ENCODE measurements at places on chromosomes 7 and 10. TPM values are rescaled to one million over a fixed set of nuclear protein-coding genes. Genes with fewer than 3 reads are reported as not detected.

The CNNM1 gene
- 0.14 TPM for total RNA-seq

The OGDHL gene
- 0.27 TPM for total RNA-seq

The SYNPO2L gene
- not detected for total RNA-seq

The SHLD2 gene
- 41.7 TPM for total RNA-seq

The ARMH3 gene
- total RNA-seq: 10.8 TPM

The FUOM gene
- 18.4 TPM for total RNA-seq

The GNG11 gene
- total RNA-seq: 123 TPM

The CDHR1 gene
- total RNA-seq: 0.13 TPM

The PDE6C gene
- not detected for total RNA-seq

The SPDYE2 gene
- not detected for total RNA-seq

The SPDYE3 gene
- total RNA-seq: not detected

The BMPER gene
- total RNA-seq: 0.50 TPM

The PRPF18 gene
- total RNA-seq: 51.5 TPM

The GLI3 gene
- 7.7 TPM for total RNA-seq

The TWIST1 gene
- total RNA-seq: not detected

The OPN4 gene
- not detected for total RNA-seq

The FRAT1 gene
- 2.5 TPM for total RNA-seq

The NXPH1 gene
- not detected for total RNA-seq

The HOXA3 gene
- total RNA-seq: 1.1 TPM

The MSMB gene
- total RNA-seq: not detected

The PILRA gene
- 0.40 TPM for total RNA-seq

The MUC3A gene
- not detected for total RNA-seq

The SLC13A1 gene
- total RNA-seq: not detected

The LOXL4 gene
- 1.6 TPM for total RNA-seq

The CPXM2 gene
- total RNA-seq: 13.5 TPM

The GPNMB gene
- 0.72 TPM for total RNA-seq

The RHOBTB1 gene
- 30.3 TPM for total RNA-seq

The CALML5 gene
- total RNA-seq: not detected

The PLCE1 gene
- total RNA-seq: under 0.01 TPM

The UCN3 gene
- total RNA-seq: not detected

The HMX2 gene
- not detected for total RNA-seq

The ANKRD2 gene
- total RNA-seq: 0.27 TPM

The DENND2A gene
- not detected for total RNA-seq

The C10orf95 gene
- 0.29 TPM for total RNA-seq

The NYAP1 gene
- 2.7 TPM for total RNA-seq

Measured in thoracic aorta endothelial cell (primary cell).